Stimulated activated CD8-positive, alpha-beta memory T cell treated with anti-CD3 and anti-CD28 coated beads, Interleukin-15, amount 100 ng/mL, for 4 hours (primary cell): ENCODE measurements at places on chromosomes 3 and 15.

GRCh38 chr3:31444220-31445142, 88.2 kb upstream of the STT3B start:
- no peak for DNase-seq

DNA sequence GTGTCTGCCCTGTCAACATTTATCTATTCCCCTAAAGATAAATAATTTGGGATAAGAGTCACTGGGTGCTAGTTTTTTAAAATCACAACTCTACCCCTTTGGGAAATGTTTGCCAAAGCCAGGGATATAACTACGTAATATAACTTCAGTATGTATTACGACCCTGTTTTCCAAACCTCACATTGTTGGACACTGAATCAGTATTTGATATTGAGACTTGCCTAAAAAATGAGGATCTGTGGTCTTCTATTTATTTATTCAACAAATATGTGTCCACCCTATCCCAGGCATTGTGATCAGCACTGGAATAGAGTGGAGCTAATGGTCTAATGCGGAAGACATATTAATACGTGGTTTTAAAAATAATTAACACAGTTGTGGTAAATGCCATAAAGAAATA, 4.5 kb upstream of the MGA start:
- no peak for DNase-seq

DNA sequence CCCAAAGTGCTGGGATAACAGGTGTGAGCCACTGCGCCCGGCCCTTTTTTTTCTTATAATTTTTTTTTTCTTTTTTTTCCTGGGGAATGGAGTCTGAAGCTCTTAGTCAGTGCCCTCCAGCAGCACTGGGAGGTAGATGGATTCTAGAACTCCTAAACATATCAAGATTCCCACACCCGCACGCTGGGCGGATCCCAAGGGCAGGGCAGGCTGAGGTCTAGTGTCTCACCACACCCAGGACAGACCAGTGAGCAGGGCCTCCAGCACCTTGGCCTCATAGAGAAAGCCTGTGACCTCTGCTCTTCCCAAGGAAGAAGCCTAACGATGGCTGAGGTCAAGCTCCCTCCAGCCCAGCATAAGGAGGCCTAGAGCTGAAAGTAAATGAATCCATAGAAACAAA, 153.7 kb upstream of the MEF2A start:
- no peak for DNase-seq

DNA sequence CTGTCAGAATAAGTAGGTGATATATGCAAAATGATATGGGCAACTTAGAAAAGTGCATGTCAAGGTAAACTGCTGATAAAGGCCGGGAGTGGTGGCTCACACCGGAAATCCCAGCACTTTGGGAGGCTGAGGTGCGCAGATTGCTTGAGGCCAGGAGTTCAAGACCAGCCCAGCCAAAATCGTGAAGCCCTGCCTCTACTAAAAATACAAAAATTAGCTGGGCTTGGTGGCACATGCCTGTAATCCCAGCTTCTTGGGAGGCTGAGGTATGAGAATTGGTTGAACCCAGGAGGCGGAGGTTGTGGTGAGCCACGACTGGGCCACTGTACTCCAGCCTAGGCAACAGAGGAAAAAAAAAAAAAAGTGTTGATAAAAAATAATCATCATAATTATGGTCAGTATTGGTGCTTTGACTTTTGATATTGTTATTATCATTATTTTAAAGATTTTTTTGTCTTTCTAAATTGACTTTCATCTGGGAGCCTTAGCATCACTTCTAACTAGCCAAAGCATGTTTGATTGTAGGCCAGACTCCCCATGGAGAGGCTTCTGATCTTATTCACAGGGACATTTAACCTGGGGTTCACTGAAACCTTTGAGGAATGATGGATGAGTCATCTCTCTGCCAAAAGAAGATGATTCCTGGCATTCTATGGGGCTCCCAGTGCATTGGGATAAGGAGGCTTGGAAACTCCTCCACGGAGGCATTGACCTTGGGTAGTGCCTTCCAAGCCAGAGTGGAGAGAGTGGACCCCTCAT, 5.6 kb downstream of the ZBTB38 start:
- DNase-seq: no peak

DNA sequence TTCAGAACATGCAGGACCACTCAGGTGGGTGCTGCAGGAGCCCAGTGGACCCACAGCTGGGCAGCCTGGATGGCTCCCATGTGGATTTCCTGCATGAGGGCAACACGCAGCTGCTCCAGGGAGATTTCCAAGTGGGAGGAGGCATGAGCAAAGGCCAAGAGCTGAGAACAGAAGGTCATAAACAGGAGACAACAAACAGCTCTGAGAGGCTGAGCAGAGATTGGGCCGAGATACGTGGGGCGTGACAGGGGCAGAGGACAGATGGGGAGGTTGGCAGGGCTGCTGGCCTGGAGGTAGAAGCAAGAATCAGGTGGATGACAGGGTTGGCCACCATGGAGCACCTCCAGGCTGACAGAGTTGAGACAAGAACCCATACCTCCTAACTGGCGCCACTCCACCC, 2.9 kb downstream of the PHGR1 start:
- no peak for DNase-seq

DNA sequence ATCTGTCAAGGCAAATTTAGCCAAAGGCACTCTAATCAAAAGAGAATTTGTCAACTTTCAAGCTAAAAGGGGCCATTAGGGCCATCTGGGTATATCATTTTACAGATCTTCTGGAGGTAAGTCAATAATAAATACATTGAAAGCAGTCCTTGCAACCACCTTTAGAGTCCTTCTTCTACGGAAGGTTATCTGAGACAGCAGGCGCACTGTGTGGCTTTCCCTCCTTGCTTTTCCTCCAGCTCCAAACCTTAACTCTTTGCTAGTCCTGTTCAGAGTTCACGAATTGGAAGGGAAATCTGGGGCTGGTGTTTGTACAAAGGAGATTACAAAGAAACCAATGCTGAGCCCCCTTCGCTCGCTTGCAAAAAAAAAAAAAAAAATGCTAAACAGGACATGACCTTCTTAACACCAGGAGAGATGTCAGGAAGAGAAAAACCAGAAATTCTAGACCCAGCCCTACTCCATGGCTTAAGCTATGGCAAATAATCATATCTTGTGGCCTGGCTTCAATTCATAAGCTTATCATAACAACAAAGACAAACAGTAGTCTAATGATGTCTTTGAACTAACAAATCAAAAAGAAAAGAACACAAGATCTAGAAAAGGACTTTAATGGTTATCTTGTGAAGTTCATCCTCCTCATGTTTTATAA, 215.7 kb downstream of the STT3B start:
- no peak for DNase-seq
